ENCODE measurements at places on chromosomes 2 and 18.

DNA sequence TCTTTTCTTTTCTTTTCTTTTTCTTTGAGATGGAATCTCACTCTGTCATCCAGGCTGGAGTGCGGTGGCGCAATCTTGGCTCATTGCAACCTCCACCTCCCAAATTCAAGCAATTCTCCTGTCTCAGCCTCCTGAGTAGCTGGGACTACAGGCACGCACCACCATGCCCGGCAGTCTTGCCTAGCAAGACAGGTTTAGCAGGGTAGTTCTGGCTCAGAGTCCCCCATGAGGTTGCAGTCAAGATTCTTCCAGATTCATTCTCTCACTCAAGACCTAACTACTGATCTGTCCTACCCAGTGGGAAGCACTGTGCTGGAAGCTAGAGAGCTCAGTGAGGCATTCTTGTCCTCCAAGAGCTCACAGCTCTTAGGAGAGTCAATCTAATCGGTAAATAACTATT lies 17.6 kb upstream of the ZAP70 start:
- DNase-seq = no peak

GRCh38 chr2:101560780-101561315 lies 85.9 kb upstream of the RFX8 start:
- DNase-seq = no peak

DNA sequence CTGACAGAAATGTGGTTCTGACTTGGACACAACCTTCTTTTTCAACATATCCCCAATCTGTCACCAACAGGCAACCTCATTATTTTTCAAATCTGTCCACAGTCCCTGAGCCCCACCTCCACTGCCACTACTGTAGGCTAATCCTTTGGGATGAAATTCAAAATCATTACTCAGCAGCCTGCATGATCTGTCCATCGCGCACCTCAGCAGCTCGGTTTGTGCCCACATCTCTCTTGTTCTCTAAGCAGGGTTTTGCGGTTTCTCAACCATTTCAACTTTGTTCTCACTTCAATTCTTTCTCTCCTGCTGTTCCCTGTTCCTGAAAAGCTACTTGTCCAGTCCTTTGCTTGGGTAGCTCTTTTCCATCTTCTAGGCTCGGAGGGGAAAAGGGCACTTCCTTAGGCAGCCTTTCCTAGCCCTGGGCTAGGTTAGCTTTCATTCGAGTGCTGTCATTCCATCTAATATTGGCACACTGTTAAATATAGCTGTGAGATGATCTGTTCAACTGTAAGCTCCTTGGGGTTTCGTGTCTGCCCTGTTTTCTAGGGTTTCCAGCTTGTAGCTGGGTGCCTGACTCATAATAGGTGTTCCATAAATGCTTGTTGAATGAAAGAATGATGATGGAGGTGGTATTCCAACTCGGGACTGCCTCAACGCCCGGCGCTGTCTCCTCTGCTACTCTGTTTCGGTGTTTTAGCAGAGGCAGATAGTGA lies 653 bp upstream of the ANKAR start:
- DNase-seq = peak; percentile 41

DNA sequence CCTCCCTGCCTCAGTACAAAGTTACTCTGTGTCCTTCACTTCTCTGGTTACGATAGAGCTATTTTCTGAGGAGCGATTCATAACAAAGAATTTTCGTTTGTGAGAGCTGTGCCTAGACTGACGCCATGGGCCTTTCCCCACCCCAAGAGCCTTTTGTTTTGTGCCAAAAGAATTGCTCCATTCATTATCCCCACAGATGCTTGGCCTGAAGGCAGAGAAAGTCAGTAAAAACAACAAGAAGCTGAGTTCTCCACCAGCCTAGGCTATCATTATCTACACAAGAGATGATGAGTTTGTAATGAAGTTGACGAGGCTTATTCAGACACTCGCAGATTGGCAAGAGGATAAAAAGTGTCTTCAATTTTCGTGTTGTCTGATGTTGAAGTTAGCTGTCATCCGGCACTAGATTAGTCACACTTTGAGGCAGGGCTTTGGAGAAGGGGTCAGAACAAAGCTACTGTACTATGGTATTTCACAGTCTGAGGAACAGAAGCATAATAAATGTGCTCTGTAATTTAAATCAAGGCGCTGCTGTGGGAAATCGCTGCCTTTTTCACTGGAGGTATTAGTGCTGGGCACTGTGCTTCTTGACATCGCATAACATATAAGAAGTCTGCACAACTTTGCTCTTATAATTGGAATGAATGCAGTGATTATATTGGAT lies 278.4 kb upstream of the FIGN start:
- peak; percentile 28 for DNase-seq

DNA sequence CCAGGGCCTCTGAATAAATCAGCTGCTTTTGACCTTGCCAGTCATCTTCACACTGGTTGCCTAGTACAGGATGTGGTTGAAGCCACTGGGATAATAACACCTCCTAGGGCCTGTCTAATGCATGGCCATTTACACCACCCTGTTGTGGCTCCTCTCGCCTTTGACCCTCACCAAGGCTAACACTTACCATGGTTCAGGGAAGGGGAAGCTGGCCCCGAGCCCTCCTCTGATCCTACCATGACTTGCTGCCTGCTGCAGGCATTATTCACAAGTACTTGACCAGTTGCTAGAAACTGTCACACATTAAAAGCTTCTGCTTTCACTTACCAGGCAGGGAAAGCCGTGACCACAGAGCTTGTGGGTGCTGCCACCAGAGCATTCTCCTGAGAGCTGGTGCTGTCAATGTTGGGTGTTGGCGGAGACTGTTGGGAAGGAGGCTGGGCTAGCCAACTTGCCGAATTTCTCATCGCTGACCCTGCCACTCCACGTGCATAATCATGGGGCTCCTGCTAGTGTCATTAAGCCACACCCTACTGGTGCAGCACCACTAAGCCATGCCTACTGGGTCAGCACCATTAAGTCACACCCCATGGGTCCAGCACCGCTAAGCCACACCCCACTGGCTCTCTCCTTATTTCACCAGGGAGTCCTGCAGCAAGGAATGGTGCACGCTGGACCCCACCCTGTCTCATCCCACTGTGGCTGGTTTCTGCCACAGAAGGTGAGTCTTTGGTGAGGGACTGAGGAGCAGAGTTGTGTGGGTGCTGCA lies 47.0 kb upstream of the TTC39C start:
- peak; percentile 57 for DNase-seq

- DNase-seq = peak; percentile 75
Measured at GRCh38 chr2:25851740-25852503, 26.4 kb downstream of the ASXL2 start.

DNA sequence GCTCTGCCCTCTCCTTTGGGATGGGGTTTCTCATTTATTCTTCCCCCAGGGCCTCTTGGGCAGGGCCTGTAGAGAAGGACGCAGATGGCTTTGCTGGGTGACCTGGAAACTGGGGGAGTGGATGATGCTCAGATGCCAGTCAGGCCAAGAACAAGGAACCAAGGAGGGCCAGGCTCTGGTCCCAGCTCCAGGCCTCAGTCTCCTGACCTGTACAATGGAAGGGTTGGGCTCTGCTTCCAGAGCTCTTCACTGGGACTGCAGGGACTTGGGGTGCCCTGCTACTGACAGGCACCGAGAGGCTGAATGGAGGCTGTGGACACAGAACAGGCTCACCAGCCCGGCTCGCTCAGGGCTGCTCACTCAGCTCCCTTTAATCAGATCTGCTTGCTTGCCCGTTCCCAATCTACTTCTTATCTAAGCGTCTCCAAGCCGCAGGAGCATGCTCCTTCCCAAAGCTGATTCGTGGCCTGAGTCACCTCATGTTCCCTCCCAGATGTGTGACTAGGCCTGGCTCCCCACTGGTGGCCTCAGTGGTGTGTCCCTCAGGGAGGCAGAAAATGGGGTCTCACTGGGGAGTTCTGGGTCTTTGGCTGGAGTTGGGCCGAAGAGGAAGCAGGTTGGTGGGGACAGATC lies 82.6 kb upstream of the ODC1 start:
- no peak for DNase-seq

DNA sequence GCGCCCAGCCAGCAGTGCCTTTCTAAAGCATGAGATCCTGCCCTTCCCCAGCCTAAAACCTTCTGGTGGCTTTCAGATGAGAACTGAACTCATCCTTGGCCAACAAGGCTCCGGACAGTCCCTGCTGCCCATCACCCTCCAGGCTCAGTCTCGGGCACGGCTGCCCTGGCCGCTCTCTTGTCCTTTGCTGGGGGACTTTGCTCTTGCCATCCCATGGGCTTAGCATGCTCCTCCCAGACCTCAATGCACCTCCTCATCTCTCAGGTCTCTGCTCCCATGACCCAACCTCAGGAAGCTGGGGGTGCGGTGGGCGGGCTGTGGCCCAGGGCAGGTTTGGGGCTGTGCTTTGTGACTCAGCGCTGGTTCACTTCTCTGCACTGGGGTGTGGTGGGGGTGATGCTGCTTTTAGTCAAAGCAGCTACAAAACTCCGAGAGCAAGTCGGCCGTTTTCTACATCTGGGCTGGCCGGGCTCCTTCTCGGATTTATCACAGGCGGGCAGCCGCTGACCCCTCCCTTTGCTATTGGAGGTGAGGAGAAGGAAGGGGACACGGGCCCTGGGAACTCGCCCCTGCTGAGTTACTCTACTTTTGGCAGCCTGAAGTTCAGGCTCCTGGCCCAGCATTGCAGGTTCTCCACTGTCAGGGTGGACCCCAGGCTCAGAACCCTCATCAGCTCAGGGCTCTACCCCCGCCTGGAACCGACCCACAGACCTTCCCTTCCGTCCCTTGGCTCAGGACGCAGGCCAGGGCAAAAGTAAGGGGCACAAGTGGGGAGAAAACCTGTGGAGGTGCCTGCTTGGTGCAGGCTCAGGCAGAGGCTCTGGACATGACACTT lies 90.6 kb upstream of the TAF1B start:
- peak; percentile 84 for DNase-seq

DNA sequence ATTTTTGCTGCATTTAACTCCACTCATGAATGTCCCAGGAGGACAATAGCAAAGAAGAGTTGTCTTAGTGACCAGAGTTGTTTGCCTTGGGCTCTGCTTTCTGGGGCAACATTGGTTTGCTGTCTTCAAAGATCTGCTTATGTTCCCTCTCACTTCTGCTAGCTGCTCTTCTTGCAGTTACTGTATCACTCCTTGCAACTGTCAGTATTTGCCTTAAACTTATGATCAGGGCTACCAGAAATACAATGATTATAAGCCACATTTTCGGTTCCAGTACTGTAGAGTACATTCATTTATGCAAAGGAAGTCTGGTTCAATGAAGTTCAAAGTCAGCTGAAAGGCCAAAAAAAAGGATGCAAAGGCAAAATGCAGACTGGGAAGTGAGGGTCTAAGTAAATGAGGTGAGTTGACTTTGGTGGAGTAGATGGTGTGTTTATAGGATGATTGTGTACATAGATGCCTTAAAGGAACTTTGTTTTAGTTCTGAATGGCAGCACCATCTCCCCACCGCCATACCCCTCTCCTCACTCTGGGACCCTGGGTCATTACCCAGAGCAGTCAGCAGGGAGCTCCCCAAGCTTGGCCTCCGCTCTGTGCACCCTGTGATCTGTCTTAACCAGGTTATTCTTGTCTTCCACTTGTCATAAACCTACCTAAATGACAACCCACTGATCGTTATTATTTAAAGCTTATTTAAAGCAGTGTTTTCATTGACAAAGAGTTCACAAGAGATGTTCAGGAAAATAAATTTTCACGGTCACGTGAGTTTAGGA lies 236.0 kb downstream of the DOK6 start:
- no peak for DNase-seq

DNA sequence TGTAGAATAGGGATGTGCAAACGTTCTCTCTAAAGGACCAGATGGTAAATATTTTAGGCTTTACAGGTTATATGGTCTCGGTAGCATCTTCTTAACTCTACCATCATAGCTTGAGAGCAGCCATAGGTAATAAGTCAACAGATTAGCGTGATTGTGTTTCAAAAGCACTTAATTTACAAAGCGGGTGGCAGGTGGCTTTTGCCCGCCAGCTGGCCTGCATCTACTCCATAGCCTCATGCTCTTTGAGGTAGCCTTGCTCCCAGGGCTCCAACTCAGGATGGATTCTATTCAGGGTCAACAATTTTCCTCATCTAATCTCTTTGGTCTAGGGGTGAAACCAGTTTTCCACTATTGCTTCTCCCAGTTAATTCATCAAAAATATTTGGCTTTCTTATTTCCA lies 5.0 kb upstream of the ATP9B start:
- DNase-seq = no peak

GRCh38 chr18:63105636-63106316 lies 213.8 kb downstream of the BCL2 start:
- no peak for DNase-seq

- DNase-seq = no peak
Measured at GRCh38 chr2:150479075-150479915, 8.2 kb downstream of the RND3 start.

DNA sequence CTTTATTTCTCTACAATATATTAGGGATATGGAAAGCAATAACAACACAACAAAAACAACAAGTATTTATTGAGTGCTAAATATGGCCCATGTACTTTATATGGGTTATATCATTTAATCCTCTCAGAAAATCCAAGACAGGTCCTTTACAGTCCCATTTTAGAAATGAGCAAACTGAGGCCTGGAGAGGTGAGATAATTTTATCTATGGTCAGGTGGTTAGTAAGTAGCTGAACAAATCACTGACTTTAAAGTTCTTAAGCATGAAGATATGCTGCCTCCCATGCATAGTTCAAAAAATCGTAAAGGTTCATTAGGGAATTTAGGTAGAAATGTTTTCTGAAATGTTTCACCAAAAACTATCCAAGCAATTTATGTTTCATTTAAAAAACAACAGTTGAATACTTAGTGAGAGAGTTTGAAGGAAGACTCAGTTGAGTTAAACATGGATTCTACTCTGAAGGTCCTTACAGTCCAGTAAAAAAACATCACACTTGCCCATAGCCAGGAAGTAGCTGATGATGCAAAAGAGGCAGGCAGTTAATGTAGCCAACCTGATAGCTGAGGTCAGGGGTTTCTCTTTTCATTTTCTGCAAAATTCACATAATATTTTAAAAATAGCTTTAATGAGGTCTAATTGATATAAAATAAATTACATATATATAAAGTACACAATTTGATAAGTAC lies 7.6 kb upstream of the NFE2L2 start:
- no peak for DNase-seq

DNA sequence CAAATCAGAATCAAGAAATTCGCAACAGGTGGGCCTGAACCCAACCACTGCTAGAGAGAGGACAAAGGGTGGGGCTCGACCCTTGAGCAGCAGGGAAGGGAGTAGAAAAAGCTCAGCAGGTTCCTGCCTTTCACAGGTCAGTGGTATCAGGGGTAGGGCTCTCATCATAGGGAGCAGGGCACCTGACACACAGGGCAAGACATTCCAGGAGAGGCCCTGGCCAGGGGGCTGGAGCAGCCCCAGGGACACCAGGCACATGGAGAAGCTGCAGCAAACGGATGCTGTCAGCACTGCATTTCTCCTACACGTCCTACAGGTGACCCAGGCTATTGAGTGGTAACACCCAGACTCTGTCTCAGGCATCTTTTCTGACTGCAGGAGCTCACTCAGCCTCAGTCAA lies 17.2 kb upstream of the MLPH start:
- no peak for DNase-seq

- DNase-seq = peak; percentile 43
Measured at GRCh38 chr2:207928079-207928478, 97.2 kb downstream of the PLEKHM3 start.

- DNase-seq = no peak
Measured at GRCh38 chr2:230225486-230225885, at the start of gene SP140. TSS of gene SP140 (plus strand) at chr2:230225736. CDS start at chr2:230225845, 109 bp downstream.
